ENCODE measurements at places on chromosomes 11 and 22. TPM values are rescaled to one million over a fixed set of nuclear protein-coding genes. Genes with fewer than 3 reads are reported as not detected.

DNA sequence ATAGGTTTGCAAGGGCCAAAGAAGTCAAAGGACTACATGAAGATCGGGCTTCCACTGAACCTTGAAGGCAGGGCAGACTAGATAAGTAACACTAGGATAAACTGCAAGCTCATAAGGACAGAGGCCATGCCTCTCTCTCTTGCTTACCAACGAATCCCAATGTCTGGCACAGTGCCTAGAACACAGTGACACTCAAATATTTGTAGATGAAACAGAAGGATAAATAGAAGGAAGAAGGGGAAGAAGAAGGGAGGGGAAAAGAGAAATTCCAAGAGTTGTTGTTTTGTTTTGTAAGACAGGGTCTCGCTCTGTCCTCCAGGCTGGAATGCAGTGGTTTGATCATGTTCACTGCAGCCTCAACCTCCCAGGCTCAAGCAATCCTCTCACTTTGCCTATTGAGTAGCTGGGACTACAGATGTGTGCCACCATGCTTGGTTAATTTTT, 26.9 kb downstream of the SIK3 start:
- H3K27ac ChIP-seq: peak overlapping the region; percentile 62
- peaks cover 23% of the 10 kb centered on the region for H3K4me1 ChIP-seq
- H3K4me3 ChIP-seq: no peak overlapping the region
- no peak for DNase-seq
- no peaks in the 10 kb centered on the region for H3K27me3 ChIP-seq
- H3K36me3 ChIP-seq: peaks cover 3% of the 10 kb centered on the region

DNA sequence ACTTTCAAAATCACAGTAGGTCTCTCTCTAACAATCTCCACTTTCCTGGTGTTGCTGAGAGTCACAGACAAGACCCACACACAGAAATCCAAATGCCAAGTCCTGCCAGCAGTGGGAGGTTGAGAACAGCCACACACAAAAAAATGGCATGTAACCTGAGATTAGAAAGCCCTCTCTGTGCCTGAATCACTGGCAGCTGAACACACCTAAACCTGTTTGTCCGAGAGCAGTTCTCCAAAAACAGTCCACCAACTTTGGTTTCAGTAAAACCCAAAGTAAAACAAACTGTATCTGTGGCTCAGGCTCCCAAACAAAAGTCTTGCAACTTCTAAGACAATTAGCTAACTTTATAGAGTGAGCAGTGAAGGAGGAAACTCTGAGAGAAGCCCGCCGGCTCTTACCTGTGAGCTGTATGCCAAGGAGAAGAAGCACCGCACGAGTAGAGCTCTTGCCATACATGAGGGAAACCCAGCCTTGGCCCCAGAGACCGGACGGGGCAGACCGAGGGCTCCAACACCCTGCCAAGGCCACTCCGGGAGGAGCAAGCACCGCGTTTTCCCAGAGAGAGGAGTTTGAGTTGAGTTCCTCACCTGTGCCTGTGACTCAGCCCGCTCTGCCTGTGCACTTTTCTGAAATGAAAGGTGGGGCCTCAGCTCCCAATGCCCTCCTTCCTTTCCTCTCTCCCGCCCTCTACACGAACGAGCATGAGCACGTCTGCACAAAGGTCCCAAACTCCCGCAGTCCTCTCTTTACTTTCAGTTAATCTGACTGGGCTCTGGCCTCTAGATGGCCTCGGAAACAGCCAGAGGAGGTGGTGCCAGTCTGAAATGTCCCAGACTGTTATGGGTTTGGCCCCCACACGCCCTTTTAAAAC, at the start of gene MPZL2:
Gene MPZL2 (minus strand): TSS at position 603 of the 874 bp plus-strand sequence. CDS start 144 bp downstream, at position 459.
- H3K4me1 ChIP-seq: peaks cover 37% of the 10 kb centered on the region
- H3K27ac ChIP-seq: peak within 1 kb of the TSS; percentile 96
- peak within 1 kb of the TSS; percentile 90 for H3K4me3 ChIP-seq
- peaks cover 6% of the 10 kb centered on the region for H3K36me3 ChIP-seq

The CALCB gene
- not detected for total RNA-seq

The OR51M1 gene
- not detected for total RNA-seq

The DUSP8 gene
- 16.1 TPM for total RNA-seq

The OR8D2 gene
- not detected for total RNA-seq

All from type B pancreatic cell (in vitro differentiated cells).